ENCODE measurements at places on chromosomes 3 and 15. TPM values are rescaled to one million over a fixed set of nuclear protein-coding genes. Genes with fewer than 3 reads are reported as not detected.

MKRN2OS gene
- total RNA-seq = not detected

ALS2CL gene
- total RNA-seq = 5.4 TPM

HDAC11 gene
- total RNA-seq = 2.3 TPM

XYLB gene
- total RNA-seq = 0.63 TPM

GCSAM gene
- 6.4 TPM for total RNA-seq

NSUN3 gene
- total RNA-seq = 32.2 TPM

CHRM5 gene
- not detected for total RNA-seq

MAP6D1 gene
- total RNA-seq = 3.8 TPM

ACAA1 gene
- total RNA-seq = 34.8 TPM

ALPK3 gene
- total RNA-seq = 0.10 TPM

LRRC31 gene
- total RNA-seq = not detected

FBLN2 gene
- 0.73 TPM for total RNA-seq

SCN11A gene
- total RNA-seq = under 0.01 TPM

CKMT1B gene
- total RNA-seq = not detected

MFN1 gene
- 47.9 TPM for total RNA-seq

GOLGA6L10 gene
- total RNA-seq = 1.4 TPM

CA12 gene
- not detected for total RNA-seq

WDR93 gene
- not detected for total RNA-seq

APOD gene
- total RNA-seq = not detected

SAMMSON gene
- total RNA-seq = not detected

GOLGA8G gene
- total RNA-seq = not detected

GUCA1C gene
- not detected for total RNA-seq

CRABP1 gene
- not detected for total RNA-seq

P2RY12 gene
- 14.1 TPM for total RNA-seq

MYL3 gene
- not detected for total RNA-seq

GP9 gene
- 28.1 TPM for total RNA-seq

GNAT1 gene
- not detected for total RNA-seq

CLRN1 gene
- not detected for total RNA-seq

STRIT1 gene
- not detected for total RNA-seq

ONECUT1 gene
- total RNA-seq = 0.10 TPM

LDHAL6B gene
- not detected for total RNA-seq

DOCK3 gene
- total RNA-seq = 1.0 TPM

RPL29 gene
- total RNA-seq = 1,675 TPM

B3GALNT1 gene
- 0.42 TPM for total RNA-seq

SOX14 gene
- not detected for total RNA-seq

ARIH2 gene
- total RNA-seq = 120 TPM

TM6SF1 gene
- 5.6 TPM for total RNA-seq

SLC12A8 gene
- not detected for total RNA-seq

MUC20 gene
- 0.84 TPM for total RNA-seq

CPLX3 gene
- total RNA-seq = not detected

THPO gene
- not detected for total RNA-seq

C3orf70 gene
- not detected for total RNA-seq

CLSTN2 gene
- not detected for total RNA-seq

ANKUB1 gene
- total RNA-seq = not detected

IL17RB gene
- 0.10 TPM for total RNA-seq

CSPG5 gene
- 0.10 TPM for total RNA-seq

TRIM59 gene
- 21.0 TPM for total RNA-seq

LOXL1 gene
- total RNA-seq = 0.73 TPM

CCDC80 gene
- total RNA-seq = under 0.01 TPM

UCN2 gene
- 0.10 TPM for total RNA-seq

NCKIPSD gene
- 6.3 TPM for total RNA-seq

ADAMTSL3 gene
- total RNA-seq = not detected

MAN2A2 gene
- 38.8 TPM for total RNA-seq

PRICKLE2 gene
- total RNA-seq = 0.63 TPM

EPHB1 gene
- 0.63 TPM for total RNA-seq

CYP19A1 gene
- 0.31 TPM for total RNA-seq

IGDCC3 gene
- not detected for total RNA-seq
